Fibroblast of villous mesenchyme (primary cell): ENCODE measurements at places on chromosomes 12 and 14.

GRCh38 chr12:55955800-55956508 lies 9.9 kb downstream of the PMEL start:
- DNase-seq: peak; percentile 55

- DNase-seq: no peak
Measured at GRCh38 chr12:103350116-103350515, 145.7 kb downstream of the C12orf42 start.

DNA sequence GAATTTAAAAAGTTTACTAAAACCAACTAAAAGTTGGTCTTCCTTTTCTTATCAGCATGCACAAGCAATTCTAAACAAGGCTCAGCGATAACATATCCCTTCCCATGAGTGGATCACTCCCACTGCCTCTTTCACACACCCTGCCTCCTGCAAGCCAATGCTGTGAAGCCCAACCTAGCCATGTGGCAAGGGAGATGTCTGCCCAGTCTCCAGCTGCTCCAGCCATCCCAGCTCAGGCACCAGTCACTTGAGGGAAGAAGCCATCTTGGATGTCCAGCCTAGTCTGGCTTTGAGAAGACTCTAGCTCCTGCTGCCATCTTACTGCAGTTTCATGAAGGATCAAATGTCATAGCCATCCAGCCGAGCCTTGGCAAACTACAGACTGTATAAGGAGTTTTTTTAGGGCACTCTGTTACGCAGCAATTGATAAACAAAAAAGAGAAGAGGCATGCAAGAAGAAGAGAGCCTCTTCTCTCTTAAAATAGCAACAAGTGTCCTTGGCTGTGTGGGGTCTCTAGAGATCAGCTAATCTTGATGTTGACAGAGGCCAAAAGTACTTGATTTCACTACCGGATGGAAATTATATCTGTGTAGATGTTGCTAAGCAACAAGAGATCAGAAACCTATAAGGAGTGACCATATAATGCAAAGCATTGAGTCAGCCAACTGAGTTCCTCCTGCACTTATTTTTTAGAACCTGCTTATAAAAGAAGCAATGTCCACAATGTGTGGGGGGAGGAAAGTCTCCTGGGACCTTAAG lies 108.9 kb downstream of the PTCSC3 start:
- no peak for DNase-seq

DNA sequence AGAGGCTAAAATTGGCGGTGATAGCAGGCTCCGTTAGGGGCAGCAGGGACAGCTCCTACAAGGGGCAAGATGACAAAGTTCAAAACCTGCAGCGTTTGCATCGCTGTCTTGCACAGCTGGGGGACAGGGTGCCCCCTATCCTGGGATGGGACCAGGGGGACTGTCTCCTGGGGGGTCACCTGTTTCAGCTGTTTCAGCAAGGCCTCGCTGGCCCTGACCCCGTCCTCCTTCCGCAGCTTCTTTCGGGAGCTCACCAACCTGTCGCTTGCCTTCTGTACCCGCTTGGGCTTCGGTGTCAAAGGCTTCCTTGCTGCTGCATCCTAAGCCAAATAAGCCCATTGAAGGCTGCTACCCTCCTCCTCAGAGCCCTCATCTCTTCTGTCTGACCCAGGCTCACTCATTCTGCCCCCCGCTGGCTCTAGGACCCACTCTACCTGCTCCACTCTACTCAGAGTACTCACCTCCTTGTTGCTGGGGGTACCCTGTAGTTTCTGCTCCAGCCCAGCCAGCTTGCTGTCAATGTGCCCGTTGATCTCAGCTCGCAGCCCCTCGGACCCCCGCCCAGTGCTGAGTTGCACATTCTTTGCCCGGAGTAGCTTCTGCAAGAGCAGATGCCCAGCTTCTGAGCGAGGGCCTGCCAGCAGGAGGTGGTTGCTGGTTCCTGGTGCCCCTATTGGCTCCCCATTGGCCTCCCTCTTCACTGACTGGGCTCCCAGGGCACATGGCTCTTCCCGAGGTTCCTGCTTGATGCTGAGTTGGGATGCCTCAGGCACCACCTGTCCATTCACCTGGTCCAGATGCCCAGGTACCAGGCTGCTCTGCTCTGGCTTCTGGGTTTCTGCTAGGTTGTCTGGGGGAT lies 12.4 kb upstream of the PRKAG1 start:
- DNase-seq: no peak

DNA sequence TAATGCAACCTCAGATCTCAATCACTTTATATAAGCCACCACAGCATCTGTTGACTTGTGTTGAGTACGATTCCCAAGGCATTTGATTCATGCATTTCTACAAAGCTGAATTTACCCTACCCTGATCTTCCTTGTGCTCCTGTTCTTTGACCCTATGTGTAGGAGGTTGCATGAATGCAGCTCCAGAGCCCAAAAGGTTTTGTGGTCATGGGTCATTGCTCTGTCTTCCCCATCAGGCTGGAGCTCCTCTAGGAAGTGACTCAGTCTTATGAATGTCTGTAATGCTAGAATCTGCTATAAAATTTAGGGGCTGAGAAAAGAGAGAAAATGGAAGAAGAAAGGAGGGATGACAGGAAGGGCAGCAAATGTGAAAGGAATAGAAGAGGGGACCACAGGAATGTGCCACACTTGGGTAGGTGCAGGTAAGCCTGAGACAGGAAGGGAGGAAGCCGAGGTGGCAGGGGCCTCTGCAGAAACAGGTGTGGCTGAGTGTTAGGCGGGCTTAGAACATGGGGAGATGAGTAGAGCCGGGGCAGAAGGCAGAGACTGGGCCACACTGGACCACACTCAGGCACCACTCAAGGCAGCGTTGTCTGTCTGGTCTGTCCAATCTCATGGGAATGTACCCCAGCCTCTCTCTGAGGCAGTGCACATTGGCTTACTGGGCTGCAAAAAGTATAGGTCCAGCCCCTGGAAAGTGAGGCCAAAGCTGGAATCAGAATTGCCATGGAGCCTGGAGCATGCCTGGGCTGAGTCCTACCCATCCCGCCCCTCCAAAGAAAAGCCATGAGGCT lies 334.1 kb downstream of the BCL11B start:
- no peak for DNase-seq

DNA sequence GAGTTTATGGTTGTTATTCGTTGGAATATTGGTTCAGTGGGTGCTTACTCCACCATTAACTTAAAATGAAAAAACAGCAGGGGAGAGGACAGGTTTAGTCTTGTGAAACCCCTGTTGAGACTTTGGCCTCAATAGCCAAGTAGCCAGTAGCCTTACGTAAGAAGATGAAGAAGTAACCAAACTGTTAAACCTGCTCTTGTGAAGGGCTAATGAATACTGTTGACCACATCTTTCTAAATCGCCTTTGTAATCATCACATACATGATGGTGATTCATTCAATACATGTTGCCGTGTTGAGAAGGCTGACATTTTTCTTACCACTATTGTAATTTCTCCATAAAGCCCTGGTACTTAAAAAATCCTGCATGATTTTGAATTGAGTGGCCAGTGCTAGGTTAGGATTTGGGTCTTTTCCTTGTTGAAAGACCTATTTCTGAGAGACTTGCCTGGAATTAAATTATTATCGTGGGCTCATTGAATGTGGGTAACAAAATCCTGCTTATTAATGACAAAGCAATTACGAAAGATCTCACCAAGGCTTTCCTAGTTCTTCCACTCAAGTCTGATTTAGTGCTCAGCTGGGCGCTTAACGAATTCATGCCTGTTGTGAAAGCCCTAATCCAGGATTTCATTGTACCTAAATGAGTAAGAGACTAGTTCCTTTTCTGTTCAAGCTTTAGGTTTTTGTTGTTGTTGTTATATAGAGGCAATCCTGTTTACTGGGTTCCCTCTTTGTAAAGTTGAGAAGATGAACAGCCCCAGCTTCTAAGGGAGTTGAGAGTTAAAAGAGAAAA lies 333.1 kb downstream of the FUT8 start:
- no peak for DNase-seq
